Myocyte (in vitro differentiated cells): ENCODE measurements at places on chromosomes 7 and 10.

DNA sequence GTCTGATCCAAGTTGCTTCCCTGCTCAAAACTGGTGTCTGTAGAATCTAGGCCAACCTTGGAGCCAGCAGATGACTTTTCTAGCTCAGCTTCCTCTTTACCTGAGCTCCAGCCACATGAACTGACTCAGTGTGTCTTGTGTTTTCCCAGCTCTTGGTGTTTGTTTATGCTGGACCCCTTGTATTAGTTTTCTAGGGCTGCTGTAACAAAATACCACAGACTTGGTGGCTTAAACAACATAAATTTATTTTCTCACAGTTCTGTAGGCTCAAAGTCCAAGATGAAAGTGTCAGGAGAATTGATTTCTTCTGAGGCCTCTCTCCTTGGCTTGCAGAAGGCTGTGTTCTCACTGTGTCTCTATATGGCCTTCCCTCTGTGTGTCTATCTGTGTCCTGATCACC lies 45.1 kb downstream of the LRMDA start:
- DNase-seq: no peak

DNA sequence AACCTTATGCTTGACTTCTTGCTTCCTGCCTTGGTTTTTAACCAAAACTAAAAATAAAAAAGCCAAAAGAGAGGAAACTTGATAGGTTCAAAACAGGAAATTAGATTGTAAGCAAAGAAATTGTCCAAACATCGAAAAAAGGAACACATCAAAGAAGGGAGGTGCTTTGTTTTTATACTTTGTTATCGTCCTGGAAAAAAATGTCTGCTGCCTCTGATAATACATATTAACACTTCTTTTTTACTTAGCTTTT lies 286.6 kb upstream of the C7orf33 start:
- no peak for DNase-seq

DNA sequence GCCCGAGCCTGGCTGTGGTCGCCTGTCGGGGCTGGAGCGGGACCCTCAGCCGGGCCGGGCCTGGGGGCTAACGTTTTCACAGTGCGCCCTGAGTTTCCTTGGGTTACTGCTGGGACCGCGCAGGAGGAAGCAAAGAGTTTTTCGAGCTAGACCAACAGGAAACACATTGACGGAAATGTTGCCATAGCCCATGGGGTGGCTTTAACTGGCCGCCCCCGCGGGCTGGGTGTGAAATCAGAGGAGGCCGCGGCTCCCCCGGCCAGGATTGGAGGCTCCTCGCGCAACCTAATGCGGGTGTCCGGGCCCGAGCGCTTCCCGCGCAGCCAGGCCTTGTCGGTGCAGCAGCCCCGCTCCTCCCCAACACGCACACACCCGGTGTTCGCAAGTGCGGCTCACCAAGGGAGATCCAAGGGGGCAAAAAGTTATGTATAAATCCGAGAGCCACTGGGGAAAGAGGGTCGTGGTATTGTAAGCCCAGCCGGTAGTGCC lies 1.9 kb downstream of the HHEX start:
- DNase-seq: no peak

DNA sequence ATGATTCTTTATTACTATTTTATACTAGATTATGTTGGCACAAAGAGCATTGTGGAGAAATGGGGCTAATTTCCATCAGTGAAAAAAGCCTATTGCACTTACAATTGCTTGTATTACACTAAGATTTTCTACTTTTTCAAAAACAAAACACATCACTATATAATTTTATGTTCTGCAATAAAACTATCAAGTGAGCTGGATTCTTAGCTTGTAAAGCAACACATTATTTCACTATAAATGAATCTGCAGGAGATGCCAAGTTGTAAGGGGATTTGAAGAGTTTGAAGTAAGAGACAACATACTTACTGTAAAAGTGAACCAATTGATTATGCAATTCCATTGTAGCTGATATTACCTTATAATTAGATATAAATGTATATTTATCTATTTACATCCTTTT lies 333.3 kb upstream of the SEMA3D start:
- DNase-seq: no peak

- DNase-seq: no peak
Observed at GRCh38 chr10:33708561-33708960, 374.1 kb upstream of the NRP1 start.

GRCh38 chr10:122441961-122442360 lies 12.5 kb upstream of the ARMS2 start:
- DNase-seq: peak; percentile 70
